ENCODE measurements at places on chromosomes 16 and 17. TPM values are rescaled to one million over a fixed set of nuclear protein-coding genes. Genes with fewer than 3 reads are reported as not detected.

DNA sequence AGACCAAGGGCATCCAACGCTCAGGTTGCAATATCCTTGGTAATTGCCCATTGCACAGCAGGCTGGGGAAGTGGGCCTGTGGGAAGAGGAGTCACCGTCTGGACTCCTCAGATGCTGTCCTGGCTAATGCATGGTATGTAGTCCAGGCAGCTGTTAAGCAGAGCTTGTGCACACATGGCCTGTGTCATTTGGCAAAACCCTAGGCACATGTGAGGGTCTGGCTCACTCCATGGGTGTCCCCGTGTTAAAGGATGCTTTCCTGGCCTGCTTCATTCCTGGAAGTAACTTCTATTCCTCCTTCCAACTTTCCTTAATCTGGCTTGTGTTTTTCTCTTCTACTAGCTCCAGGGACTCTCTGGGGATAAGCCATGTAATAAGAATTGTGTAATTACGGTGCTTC lies 378.0 kb upstream of the CA10 start:
- DNase-seq = no peak

- DNase-seq = no peak
Measured at GRCh38 chr17:78361225-78361701, 1.4 kb upstream of the SOCS3 start.

- no peak for DNase-seq
Measured at GRCh38 chr16:65531475-65531874, 409.6 kb upstream of the CDH11 start.

DNA sequence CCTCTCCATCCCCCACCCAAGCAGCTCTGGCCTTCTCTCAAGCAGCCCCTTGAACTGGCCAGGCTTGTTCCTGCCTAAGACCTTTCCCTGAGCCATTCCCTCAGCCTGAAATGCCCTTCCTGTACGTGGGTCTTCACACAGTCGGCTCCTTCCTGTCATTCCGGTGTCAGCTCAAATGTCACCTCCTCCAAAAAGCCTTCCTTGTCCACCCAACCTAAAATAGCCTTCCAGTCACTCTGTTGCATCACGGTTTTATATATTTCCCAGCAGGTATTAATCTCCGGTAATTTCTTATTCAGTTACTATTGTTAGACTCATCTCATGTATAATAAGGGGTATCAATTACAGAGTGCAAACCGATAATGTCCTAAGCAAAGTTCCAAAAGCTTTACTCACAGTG lies 51.8 kb downstream of the C17orf67 start:
- no peak for DNase-seq

DNA sequence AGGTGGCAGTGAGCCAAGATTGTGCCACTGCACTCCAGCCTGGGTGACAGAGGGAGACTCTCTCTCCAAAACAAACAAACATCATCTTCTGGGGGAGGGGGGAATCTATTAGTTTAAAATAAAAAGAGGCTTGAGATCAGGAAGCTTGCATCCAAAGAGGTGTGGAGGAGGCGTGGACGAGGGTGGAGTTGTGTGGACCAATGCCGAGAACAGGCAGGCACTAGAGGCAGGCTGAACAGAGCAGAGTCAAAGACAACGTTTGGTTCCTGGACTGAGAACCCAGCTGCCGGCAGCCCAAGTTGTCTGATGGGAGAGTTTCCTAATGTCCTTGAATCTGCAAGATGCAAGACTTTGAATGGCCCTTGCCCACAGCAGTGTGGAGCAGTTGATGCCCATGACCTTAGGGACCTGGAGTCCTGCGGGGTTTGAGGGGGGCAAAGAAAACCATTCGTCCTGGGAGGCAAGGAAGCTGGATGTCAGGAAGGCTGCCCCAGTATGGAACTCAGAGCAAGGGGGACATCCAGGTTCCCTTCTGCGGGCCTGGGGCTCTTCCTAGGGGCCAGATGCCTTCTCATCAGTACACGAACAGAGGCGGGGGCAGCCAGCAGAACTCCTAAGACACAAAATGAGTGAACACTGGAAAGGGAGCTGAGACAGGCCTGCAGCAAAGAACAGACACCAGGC lies 9.2 kb downstream of the TBC1D16 start:
- DNase-seq = no peak

USP6 gene
- total RNA-seq = not detected

DNA sequence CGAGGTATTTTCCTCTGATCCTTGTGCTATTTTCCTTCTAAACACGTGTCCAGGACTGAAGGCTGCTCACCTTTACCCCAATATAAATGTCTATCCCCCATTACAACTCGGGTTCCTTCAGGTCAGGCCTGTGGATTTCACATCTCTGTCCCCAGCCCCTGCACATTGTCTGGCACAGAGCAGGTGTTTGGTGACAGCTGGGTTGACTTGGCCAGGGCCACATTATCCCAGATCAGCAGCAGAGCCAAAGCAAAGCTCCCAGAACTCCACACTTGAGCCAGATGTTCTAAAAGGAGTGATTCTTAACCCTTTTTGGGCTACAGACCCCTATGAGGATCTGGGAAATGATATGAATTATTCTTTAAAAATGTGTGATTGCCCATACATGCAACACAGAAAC lies 18.0 kb upstream of the SPATA32 start:
- no peak for DNase-seq

- no peak for DNase-seq
Measured at GRCh38 chr17:39208136-39208535, 8.1 kb downstream of the RPL19 start.

DNA sequence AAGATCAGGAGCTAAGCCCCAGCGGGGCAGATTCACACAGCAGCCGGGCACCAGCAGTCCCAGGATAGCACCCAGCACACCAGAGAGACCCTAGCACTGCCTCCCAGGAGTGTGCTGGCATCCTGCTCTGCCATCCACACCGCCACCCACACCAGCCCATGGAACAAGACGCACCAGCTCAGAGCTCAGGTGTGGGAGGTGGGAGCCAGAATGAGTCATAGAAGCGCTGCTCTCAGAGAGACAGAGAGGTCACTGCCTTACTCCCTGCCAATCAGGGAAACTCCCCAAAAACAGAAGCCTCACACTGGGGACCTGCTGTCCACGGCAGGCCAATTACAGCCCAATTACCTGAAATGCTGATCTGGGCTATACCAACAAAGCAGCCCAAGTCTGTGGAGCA lies 64.9 kb downstream of the CDYL2 start:
- DNase-seq = no peak

GRCh38 chr16:87201052-87201451 lies 116.1 kb downstream of the C16orf95 start:
- DNase-seq = peak; percentile 93

TBC1D3C gene
- total RNA-seq = not detected

CEP112 gene
- 27.5 TPM for total RNA-seq

GRCh38 chr16:86072328-86073102 lies 173.6 kb downstream of the IRF8 start:
- peak; percentile 88 for DNase-seq

DNA sequence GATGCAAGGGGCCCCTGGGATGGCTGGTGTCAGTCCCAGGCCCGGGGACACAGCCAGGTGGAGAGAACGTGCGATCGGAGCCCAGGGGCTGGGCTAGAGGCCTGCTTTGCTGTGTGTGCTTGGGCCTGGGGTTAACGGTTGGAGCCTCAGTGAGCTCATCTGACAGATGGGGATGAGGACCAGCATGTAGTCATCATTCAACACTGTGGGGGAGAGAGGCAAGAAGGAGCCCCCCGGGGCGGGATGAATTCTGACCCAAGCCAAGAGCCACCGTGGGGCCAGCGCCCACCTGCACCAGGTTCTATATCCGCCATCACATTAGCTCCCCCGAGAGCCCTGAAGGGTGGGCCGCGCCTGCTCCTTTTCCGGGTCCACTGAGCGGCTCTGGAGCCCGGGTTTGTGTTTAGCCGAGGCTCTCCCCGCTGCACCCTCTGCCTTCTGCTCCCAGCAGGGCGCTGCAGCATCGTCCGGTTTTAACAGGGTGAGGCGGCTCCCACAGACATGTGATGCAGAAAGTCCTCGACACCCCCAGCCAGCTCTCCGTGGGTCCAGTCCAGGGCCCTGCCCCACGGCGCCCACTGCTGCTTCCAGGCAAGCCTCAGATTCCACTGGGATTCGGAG lies 365.7 kb downstream of the SEC14L1 start:
- peak; percentile 75 for DNase-seq

GRCh38 chr17:43757171-43757660 lies 1.4 kb downstream of the SOST start:
- peak; percentile 42 for DNase-seq

DNA sequence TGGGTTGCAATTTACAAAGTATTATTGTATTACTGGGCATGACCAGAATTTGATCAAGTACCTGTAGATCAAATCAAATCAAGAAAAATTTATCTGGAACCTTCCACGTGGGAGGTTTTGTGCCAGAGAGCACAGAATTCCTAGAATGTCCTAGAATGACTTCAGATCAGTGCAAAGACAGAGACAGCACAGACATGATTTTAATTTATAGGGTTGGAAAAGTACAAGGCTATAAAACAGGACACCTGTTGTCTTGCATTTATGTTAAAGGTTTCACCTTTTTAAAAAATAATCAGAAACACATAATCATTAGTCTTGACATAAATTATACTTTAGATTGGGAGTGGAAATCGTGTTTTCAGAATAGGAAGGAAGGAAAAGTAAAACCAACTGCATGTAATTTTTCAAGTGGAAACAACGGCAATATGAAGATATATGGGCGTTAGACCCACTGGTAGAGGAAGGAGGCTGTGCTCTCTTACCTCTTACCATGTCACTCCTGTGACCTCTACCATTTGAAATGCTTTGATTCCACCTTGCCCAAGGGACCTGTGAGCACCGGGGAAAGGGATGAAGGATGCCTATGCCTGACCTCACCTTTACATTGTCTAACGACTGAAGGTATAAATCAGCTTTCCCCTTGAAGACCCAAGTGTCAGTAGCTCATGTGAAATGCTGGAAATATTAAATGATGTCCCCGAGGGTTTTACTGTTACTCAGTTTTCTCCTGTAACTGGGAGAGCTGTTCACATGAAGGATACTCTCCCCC lies 100.4 kb downstream of the SNX11 start:
- DNase-seq = no peak

KRTAP9-9 gene
- not detected for total RNA-seq

DNA sequence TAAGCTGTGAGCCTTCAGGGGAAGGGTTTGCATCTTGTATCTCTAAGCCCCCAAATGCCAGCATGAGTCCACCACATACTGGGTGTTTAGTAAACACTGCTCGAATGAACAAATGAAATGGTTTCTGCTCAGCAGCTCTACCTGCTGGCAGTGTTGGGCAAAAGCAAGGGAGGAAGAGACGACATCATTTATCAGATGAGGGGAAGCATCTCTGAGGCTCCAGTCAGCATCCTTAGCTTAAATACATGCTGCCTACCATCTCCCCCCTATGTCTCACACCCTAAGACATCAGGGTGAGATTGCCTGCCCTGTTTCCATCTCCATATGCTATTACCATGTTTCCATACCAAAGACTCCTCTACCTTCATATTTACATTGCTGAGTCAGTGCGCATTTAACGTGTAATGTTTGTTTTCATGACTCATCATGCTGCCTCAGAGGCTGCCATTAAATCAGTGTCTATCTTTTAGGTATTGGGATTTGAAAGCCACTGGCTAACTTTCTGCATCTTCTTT lies 379.8 kb downstream of the UTP18 start:
- DNase-seq = no peak

GRCh38 chr16:46762583-46762982 lies 14.4 kb upstream of the MYLK3 start:
- no peak for DNase-seq

DNA sequence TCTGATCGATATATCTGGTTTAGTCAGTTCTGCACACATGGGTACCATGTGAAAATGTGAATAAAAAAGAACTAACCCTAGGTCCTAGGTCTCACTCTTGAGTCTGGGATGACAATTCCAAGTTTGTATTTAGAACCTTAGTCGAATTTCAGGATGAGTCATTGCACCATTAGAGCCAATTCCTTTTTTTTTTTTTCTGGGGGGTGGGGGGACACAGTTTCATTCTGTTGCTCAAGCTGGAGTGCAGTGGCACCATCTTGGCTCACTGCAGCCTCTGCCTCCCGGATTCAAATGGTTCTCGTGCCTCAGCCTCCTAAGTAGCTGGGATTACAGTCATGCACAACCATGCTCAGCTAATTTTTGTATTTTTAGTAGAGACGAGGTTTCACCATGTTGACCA lies 41.6 kb downstream of the SPAG9 start:
- no peak for DNase-seq

- DNase-seq = no peak
Measured at GRCh38 chr17:13537167-13537731, 64.5 kb downstream of the HS3ST3A1 start.

GRCh38 chr17:16932156-16932555 lies 39.8 kb downstream of the TNFRSF13B start:
- DNase-seq = peak; percentile 59

GRCh38 chr16:23676924-23677480 lies 1.7 kb upstream of the PLK1 start:
- no peak for DNase-seq

GRCh38 chr16:31488468-31489297 lies 5.8 kb downstream of the SLC5A2 start:
- peak; percentile 81 for DNase-seq

GPR179 gene
- total RNA-seq = 0.05 TPM

TBC1D3H gene
- not detected for total RNA-seq

- DNase-seq = no peak
Measured at GRCh38 chr16:58109330-58109729, 19.9 kb downstream of the CFAP20 start.
